ENCODE measurements at places on chromosomes 16 and 17.

GRCh38 chr16:73390936-73391335 is 343.0 kb upstream of the ZFHX3 start:
- DNase-seq, result no peak

DNA sequence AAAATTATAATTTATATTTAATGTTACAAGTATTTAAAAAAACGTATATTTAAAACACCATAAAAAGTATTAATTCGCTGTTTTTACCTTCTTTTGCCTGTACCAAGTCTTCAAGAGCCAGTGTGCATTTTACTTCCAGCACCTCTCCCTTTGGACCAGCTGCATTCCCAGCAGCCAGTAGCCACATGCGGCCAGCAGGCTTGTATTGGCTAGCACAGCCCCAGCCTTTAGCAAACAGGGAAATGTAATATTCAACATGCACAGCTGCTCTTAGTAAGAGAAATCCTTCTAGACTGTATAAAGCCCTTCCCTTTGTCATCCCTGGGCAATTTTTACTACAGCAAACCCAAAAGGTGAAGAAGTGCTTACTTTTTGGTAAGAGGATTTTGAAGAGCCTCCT is 6.6 kb downstream of the DHODH start:
- DNase-seq, result no peak

DNA sequence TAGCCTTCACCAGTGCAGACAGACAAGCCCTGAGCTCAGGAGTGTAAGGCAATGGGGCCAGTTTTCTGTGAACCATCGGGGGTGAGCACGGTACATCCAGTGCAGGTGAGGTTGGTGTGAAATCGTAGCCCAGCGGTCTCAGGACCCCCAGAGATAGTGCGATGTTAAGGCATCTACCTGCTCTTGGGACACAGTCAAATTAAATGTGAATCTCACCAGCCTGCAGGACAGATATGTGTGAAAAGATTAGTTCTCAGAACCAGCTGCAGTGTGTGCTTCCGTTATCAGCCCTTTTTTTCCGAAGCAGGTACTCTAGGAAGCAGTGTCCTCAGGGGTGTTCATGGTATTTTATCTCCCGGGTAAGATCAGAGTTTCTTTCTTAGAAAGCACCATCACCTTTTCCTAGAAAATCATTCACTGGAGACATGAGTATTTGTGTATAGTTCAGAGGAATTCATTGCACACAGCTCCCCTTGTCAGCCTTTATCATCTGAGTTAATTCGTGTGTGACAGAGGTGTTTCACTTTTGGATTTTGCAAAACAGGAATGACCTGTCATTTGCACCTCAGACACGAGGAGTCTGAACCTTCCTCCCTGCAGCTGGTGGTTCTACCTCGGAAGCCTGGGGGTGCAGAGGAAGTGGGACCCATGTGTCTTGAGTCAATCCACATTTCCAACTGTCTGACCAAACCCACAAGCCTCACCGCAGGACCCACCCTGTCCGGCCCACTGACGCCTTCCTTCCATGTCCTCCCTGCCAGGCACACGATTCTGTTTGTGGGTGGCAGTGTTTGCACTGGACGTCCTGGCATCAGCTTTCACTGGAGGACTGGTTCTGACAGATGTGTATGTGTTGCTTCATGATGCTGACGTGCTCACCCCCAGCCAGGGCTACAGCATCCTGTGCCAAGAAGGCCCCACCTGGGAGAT is 107.8 kb downstream of the CLEC16A start:
- DNase-seq, result no peak

- no peak for DNase-seq
Measured at GRCh38 chr17:49218941-49219913, 8.7 kb downstream of the ABI3 start.

DNA sequence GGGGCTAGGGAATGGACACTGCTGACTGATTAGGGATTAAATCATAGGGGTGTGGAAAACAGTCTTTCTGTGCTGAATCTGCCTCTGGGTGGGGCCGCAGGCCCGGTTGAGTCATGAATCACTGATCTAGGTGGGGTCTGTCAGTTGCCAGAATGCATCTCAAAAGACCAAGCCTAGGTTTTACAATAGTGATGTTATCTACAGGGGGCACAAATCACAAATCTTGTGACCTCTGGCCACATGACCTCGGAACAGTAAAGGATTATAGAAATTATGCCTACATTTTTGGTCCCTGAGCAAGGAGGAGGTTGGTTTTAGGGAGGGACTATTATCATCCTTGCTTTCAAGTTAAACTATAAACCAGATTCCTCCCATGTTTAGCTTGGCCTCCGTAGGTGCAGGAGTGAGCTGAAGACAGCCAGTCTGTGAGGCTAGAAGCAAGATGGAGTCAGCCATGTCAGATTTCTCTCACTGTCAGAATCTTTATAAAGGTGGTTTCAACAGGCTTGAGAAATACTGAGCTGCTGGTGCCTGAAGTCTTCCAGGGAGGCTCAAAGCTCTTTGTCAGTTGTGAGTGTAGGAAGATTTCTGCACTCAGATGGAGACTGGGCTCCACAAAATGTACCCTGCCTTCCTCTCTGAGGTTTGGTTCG is 12.9 kb downstream of the GNGT2 start:
- no peak for DNase-seq

- no peak for DNase-seq
Measured at GRCh38 chr17:44071772-44072171, 1.2 kb downstream of the G6PC3 start.

Measured in right hindlimb (tissue), 1 donor.